Vagina (tissue), 2 donors: ENCODE measurements at places on chromosomes 1 and 21. TPM values are rescaled to one million over a fixed set of nuclear protein-coding genes. Genes with fewer than 3 reads are reported as not detected.

DNA sequence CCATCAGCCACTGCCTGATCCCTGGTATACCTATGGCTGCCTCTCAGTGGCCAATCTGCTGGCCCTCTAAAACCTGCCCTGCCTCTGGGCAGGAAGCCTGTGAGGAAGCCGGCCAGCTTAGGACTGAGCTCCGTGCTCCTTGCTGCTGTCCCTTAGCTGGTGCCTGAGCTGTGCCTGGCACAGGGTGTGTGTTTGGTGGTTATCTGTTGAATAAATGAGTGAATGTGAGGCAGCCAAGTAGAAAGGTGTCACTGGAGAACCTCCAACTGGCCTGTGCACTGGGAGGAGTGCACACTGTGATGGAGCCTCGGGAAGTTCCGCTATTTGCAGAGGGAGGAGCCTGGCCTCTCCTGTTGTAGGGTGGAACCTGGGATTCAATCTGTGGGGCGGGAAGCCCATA is 63.4 kb upstream of the STUM start:
- no peaks in the 10 kb centered on the region for H3K27me3 ChIP-seq
- H3K36me3 ChIP-seq: no peaks in the 10 kb centered on the region
- DNase-seq: no peak

GNAT2 gene
- not detected for total RNA-seq

SAMD11 gene
- 33.9 TPM for total RNA-seq

KLF17 gene
- 0.25 TPM for total RNA-seq

- peak overlapping the region; percentile 92 for H3K27ac ChIP-seq
- peaks cover 8% of the 10 kb centered on the region for H3K36me3 ChIP-seq
- H3K27me3 ChIP-seq: no peaks in the 10 kb centered on the region
- peak overlapping the region; percentile 61 for H3K4me3 ChIP-seq
Measured at GRCh38 chr1:1356166-1356795, 2.1 kb downstream of the MXRA8 start.

GRCh38 chr1:12637693-12638092 is 6.2 kb upstream of the AADACL4 start:
- H3K4me1 ChIP-seq: no peaks in the 10 kb centered on the region
- no peaks in the 10 kb centered on the region for H3K36me3 ChIP-seq
- H3K27ac ChIP-seq: no peak overlapping the region
- no peak overlapping the region for H3K4me3 ChIP-seq

- H3K27ac ChIP-seq: no peak overlapping the region
- no peak for DNase-seq
- H3K36me3 ChIP-seq: no peaks in the 10 kb centered on the region
- no peak overlapping the region for H3K4me3 ChIP-seq
- H3K27me3 ChIP-seq: no peaks in the 10 kb centered on the region
- peaks cover 24% of the 10 kb centered on the region for H3K4me1 ChIP-seq
Measured at GRCh38 chr1:229629261-229629660, 3.2 kb downstream of the URB2 start.

CALML6 gene
- 0.49 TPM for total RNA-seq

KCNC4 gene
- total RNA-seq: 10.1 TPM

DNA sequence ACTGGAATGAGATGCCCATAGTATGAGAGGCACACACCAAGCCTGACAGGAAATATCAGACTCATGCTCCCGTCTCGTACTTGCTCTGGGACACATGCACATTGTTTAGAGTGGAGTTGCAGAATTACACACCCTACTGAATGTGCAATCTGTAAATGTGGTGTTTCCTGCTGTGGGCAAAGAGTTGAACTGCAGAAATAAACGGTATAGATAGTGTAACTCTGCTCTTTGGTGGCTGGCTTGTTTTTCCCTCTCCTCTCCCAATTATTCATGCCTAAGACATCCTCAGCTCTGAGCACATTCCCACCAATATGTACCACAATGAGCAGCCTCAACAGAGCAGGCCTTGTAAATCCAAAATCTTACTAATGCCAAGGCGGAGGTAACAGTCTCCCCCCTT is 90.1 kb upstream of the DIRAS3 start:
- no peaks in the 10 kb centered on the region for H3K4me1 ChIP-seq
- H3K36me3 ChIP-seq: no peaks in the 10 kb centered on the region
- H3K4me3 ChIP-seq: no peak overlapping the region

DNA sequence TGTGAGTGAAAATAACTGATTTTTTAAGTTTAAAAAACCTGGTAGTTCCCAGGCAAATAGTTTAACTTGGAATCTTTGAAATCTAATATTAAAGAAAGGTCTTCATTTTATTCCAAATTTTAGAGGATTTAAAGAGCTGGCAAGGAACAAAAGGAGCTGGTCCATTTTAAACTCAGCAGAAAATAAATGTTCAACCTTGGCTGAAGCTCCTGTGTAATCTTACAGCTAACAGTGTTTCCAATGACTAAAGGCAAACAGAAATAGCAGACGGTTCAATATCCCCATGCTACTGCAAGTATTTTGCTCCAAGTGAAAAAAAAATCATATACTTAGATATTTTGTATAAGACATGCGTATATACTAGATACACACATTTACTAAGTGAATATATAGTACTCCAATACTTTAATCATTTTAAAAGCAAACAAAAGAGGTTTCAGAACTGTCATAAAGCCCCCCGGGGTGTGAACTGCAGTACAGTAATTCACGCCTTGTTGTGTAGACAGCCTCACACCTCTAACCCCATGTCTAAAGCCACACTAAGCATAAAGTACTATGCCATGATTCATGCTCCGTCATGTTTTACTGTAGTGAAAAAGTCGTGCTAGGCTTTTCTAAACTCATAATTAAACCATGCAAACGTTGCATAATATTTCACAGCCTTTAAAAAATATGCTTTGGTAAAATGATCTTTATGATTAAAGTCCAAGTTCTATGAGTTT is 132.2 kb downstream of the CLIC6 start:
- H3K4me1 ChIP-seq: peaks cover 39% of the 10 kb centered on the region
- H3K4me3 ChIP-seq: no peak overlapping the region
- H3K27ac ChIP-seq: peak overlapping the region; percentile 53
- no peaks in the 10 kb centered on the region for H3K27me3 ChIP-seq
- DNase-seq: no peak

DNA sequence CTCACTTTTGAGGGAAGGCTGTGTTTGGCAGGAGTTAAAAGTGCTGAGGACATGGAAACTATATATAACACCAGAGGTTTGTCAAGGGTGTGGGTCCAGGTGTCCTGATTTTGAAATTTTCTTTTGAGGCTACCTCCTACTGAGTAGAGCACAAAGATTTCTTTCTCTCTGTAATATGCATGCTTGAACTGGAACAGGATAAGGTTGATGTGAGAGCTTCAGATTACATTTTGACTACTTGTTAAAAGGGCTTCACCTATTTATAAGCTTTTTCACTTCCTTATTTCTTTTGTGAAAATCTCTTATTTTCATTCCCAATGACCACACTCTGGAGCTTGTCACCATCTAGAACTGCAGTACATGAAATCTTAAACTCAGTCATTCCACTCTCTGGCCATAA is 59.8 kb upstream of the PLA2G4A start:
- H3K27me3 ChIP-seq: no peaks in the 10 kb centered on the region
- H3K27ac ChIP-seq: no peak overlapping the region
- H3K4me1 ChIP-seq: no peaks in the 10 kb centered on the region
- no peak for DNase-seq

- peaks cover 19% of the 10 kb centered on the region for H3K4me1 ChIP-seq
- H3K27me3 ChIP-seq: no peaks in the 10 kb centered on the region
- no peak overlapping the region for H3K4me3 ChIP-seq
- H3K27ac ChIP-seq: no peak overlapping the region
Measured at GRCh38 chr1:59752556-59753414, 62.0 kb upstream of the HOOK1 start.

DNA sequence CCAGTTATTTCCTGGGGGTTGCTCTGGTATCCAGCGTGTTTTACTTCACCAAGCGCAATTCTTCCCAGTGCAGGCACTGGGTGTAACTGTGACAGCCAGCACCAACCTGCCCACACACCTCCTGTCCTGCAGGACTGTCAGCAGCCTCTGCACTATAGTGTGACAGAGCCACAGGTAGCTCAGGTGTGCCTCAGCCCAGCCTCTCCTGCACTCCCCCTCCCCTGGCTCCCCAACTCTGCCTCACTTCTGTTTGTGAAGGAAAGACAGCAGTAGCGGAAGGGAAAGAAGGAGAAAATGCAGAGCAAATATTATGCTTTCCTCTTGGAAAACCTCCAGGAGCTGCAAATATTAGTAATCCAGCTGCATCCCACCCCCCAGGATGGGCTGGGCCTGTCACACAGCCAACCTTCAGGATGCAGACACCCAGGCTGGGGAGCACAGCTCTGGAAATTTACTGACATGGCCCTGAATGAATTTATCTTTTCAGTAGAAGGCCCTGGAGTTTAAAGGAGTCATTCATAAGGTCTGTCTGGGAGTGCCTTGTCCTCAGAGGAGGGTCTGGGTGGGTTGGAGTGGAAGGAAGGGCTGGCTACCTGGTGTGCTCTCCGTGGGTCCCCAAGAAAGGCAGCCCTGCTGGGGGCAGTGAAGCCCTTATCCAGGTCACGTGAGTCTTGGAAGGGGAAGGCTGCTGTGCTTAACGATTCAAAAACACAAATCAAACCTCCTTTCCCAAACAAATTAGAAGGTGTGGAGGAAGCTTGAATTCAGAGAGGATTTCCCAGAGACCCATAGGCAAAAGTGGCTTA is 20.9 kb downstream of the CAPN2 start:
- H3K4me1 ChIP-seq: peaks cover 70% of the 10 kb centered on the region
- H3K27me3 ChIP-seq: no peaks in the 10 kb centered on the region
- no peak overlapping the region for H3K4me3 ChIP-seq
- no peak for DNase-seq

GABPB2 gene
- total RNA-seq: 19.2 TPM

RPTN gene
- 0.25 TPM for total RNA-seq

GALNT2 gene
- total RNA-seq: 51.6 TPM

DNA sequence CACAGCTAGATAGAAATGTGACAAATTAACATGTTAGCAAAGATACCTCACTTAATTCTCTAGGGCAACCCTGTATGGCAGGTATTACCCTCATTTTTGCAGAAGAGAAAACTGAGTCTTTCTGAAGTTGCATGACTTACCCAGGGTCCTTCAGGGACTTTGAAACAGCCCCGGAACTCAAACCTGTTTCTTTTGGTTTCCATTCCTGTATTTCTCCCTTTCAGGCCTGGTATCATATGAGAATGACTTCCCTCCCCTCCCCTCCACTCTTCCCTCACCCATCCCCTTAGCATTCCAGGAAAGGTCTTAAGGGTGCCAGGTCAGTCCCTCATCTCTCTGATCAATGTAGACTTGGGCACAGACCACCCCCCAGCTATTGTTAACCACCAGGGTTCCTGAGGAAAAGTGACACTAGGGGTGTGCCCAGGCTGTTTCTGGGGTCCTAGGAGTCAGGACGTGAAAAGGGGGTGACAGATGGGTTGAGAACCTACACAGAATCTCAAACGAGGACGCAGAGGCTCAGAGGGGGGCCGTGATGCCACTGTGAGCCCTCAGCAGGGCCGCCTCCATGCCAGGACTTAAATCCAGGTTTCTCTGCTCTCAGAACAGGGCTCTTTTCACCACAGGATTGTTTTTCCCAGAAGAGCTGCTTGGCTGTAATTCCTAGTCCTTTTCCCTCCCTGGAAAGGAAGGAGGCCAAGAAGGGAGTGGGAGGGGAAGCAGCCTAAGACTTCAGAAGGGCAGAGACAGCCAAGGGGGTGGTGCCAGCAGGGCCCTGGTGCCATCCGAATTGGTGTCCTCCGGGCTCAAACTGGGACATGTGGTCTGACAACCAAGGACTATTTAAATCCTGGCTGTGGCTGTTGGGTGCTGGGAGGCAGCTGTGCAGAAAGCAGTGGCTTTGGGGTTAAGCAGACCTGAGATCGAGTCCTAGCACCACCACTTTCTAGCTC is 2.1 kb upstream of the WASF2 start:
- no peak for DNase-seq
- no peak overlapping the region for H3K4me3 ChIP-seq
- H3K27ac ChIP-seq: peak overlapping the region; percentile 100
- no peaks in the 10 kb centered on the region for H3K36me3 ChIP-seq
- no peaks in the 10 kb centered on the region for H3K27me3 ChIP-seq

DNA sequence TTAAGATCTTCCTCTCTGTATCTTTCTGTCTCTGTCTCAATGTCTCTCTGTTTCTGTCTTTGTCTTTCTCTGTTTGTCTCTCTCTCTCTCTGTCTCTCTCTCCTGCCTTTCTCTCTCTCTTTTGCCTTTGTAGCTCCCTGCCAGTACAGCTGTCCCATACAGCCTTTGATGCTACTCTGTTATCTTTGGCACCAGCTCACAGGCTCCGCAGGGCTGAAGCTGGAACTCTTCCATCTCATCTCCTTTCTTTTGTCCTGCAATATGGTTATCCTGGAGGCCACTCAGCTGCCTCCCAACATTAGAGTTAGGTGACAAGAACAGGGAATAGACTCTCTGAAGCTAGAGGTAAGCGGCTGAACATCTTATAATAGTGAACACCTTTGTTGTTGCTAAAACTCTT is 354.3 kb upstream of the NEGR1 start:
- no peak overlapping the region for H3K4me3 ChIP-seq
- H3K36me3 ChIP-seq: no peaks in the 10 kb centered on the region
- DNase-seq: no peak
- no peaks in the 10 kb centered on the region for H3K27me3 ChIP-seq

GRCh38 chr1:110675060-110675791 is 486 bp upstream of the KCNA3 start:
- H3K4me3 ChIP-seq: peak overlapping the region; percentile 52
- DNase-seq: no peak
- peaks cover 13% of the 10 kb centered on the region for H3K27me3 ChIP-seq

GRCh38 chr21:31041295-31042079 is 3.2 kb upstream of the KRTAP19-8 start:
- no peak overlapping the region for H3K27ac ChIP-seq
- no peaks in the 10 kb centered on the region for H3K27me3 ChIP-seq
- H3K4me1 ChIP-seq: no peaks in the 10 kb centered on the region

DNA sequence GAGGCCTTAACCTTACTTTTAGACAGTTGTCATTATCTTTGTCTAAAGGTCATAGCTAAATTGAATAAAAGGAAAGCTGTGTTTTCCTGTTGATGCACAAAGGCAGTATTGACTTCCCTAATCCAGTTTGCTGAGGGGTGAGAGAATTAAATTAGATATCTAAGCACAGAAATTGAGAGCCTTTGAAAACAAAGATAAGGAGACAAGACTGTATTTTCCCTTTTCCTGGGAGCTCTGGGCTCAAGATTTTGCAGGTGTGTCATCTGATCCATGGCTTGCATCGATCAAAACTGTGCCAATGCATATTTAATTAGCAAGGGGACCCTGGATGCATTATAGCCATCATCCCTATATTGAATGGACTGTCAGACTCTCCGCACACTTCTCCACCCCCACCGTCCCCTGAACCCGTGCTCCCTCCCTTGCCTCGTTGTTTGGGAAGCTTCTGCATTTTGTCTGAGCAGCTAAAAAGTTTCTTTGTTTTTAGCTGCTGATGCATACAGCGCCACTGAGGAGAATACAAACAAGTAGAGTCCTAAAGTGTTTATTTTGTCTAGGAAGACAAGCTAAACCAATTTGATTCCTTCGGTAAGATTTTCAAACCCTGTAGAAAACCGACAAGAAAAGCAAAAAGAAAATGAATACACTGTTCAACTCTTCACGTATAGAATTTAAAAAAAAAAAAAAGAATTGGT is 186.3 kb downstream of the NFIA start:
- no peaks in the 10 kb centered on the region for H3K4me1 ChIP-seq
- no peaks in the 10 kb centered on the region for H3K27me3 ChIP-seq
- no peak for DNase-seq
- no peaks in the 10 kb centered on the region for H3K36me3 ChIP-seq
- no peak overlapping the region for H3K4me3 ChIP-seq
